Bronchial smooth muscle cell (primary cell): ENCODE measurements at places on chromosomes 1 and 21. TPM values are rescaled to one million over a fixed set of nuclear protein-coding genes. Genes with fewer than 3 reads are reported as not detected.

TMEM59 gene
- 356 and 527 TPM in 2 replicates for total RNA-seq

SLAMF9 gene
- not detected in 2 replicates for total RNA-seq

CFHR3 gene
- not detected in 2 replicates for total RNA-seq

RTCA gene
- total RNA-seq: 33.5 and 41.8 TPM in 2 replicates

TSPEAR gene
- total RNA-seq: not detected in 2 replicates

DNASE2B gene
- total RNA-seq: 0.09 TPM in 1 of 2 replicates, not detected in the other

FLVCR1 gene
- 5.4 and 6.1 TPM in 2 replicates for total RNA-seq
